ENCODE measurements at places on chromosomes 3 and 15. TPM values are rescaled to one million over a fixed set of nuclear protein-coding genes. Genes with fewer than 3 reads are reported as not detected.

DLEC1 gene
- 0.24 TPM for total RNA-seq

- no peak for DNase-seq
- H3K27ac ChIP-seq = peak overlapping the region; percentile 82
- no peak overlapping the region for H3K4me3 ChIP-seq
These were observed 112.7 kb downstream of the TNIK start for GRCh38 chr3:171347301-171348039.

MESP2 gene
- total RNA-seq = not detected

DNA sequence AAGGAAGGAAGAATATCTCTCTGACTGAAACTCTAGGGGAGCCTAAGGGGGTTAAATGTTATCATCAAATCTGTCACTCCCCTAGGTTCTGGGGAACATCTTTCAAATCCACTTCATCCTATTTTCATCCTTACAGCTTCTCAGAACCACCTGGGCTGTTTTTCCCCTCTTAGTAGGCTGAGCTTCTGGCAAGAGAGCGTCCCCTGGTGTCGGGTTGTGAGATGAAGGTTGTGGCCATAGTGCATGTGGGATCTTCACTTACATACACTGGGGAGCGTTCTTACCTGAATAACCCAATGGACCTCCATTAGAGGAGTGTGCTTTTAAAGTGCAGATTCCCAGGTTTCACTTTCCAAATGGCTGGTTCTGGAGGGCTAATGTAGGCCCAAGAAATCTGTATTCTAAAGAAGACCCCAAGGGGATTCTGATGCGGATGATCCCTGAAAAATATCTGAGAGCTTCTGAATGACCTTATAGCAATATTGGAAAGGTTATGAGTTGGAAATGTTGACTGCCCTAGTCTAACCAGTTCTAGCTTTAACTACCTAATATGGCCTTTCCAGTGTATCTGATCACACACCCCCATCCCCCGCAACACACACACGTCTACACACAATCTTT is 663.7 kb downstream of the AGBL1 start:
- H3K27ac ChIP-seq = no peak overlapping the region
- no peaks in the 10 kb centered on the region for H3K27me3 ChIP-seq
- DNase-seq = no peak
- H3K36me3 ChIP-seq = no peaks in the 10 kb centered on the region

GRCh38 chr3:193262707-193263106 is 21.7 kb downstream of the PLAAT1 start:
- no peak for DNase-seq
- H3K36me3 ChIP-seq = no peaks in the 10 kb centered on the region
- no peaks in the 10 kb centered on the region for H3K4me1 ChIP-seq
- no peaks in the 10 kb centered on the region for H3K27me3 ChIP-seq

GRCh38 chr3:150490277-150490986 is 55.9 kb downstream of the SERP1 start:
- H3K27ac ChIP-seq = no peak overlapping the region
- no peaks in the 10 kb centered on the region for H3K27me3 ChIP-seq
- no peak overlapping the region for H3K4me3 ChIP-seq
- H3K4me1 ChIP-seq = peaks cover 7% of the 10 kb centered on the region
- no peak for DNase-seq

LINGO1 gene
- total RNA-seq = 2.1 TPM

- no peak for DNase-seq
- H3K4me3 ChIP-seq = no peak overlapping the region
- peak overlapping the region; percentile 52 for H3K27ac ChIP-seq
- H3K4me1 ChIP-seq = peaks cover 31% of the 10 kb centered on the region
These were observed 239.7 kb downstream of the UBE2E2 start for GRCh38 chr3:23442598-23443383.

RBP2 gene
- total RNA-seq = not detected

GRCh38 chr3:19485267-19485666 is 337.0 kb downstream of the KCNH8 start:
- no peaks in the 10 kb centered on the region for H3K27me3 ChIP-seq
- H3K36me3 ChIP-seq = no peaks in the 10 kb centered on the region
- no peak overlapping the region for H3K4me3 ChIP-seq
- no peaks in the 10 kb centered on the region for H3K4me1 ChIP-seq

HRH1 gene
- 30.3 TPM for total RNA-seq

KIAA1143 gene
- total RNA-seq = 32.5 TPM

DNA sequence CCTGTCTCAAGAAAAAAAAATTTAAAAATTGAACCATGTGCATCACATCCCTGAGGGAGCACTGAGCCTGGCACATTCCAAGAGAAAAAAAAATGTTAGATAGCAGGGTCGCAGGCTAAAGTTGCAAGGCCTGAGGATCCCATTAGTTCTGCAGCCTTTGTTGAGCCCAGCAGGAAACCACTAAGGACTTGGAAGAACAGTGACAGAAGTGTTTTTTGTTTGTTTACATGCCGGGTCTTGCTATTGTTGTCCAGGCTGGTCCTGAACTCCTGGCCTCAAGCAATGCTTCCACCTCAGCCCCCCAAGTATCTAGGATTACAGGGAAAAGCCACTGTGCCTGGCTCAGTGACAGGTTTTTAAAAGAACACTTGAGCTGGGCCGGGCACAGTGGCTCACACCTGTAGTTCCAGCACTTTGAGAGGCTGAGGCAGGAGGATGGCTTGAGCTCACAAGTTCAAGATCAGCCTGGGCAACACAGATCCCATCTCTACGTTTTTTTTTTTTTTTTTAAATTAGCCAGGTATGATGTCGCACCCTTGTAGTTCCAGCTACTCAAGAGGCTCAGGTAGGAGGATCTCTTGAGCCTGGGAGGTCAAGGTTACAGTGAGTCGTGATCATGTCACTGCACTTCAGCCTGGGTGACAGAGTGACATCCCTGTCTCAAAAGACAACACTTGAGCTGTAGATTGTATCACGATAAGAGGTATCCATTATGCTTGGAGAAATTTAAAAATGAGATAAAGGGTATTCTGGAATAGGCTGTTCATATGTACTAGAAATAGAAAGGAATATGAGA is 15.2 kb downstream of the CHAC1 start:
- H3K4me3 ChIP-seq = no peak overlapping the region
- H3K4me1 ChIP-seq = peaks cover 8% of the 10 kb centered on the region
- no peak overlapping the region for H3K27ac ChIP-seq
- no peak for DNase-seq

DNA sequence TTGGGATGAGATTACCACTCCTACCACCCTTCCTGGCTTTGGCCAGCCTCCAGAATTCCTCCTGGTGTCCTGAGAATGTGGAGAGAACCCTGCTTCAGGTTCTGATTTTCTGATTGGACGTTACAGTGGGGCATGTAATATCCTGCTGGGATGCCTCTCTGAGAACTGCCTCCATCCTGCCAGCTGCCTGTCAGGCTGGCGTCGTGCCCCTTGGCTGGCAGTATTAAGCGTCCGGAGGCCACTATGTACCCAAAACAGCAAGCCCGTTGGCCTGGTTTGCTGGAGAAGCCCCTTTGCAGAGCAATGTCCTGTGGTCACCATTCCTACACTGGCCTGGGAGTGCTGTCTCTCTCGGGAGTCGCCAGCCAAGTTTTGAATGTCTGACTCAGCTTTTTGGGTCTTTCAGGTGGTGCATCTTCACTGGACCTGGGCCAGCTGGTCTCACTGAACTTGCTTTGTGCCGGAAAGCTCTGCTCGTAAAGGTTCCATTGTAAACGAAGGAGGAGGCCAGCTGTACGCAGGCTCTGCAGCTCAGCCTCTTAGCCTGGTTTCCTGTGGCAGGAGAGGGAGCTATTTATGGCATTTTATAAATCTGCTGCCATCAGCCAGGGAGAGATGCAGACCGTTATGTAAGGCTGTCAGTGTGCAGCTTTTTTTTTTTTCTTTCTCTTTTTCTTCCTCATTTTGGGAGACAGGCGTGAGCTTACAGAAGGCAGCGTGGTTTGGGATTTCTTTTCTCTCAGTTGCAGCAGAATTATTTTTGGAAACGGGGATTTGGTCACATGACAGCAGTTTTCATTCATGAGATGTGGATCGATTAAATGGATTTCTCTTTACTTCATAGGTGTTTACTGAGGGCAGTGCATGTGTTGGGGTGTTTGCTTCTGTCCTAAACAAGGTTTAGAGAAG is 19.0 kb upstream of the TRAK1 start:
- peaks cover 49% of the 10 kb centered on the region for H3K4me1 ChIP-seq
- peaks cover 2% of the 10 kb centered on the region for H3K36me3 ChIP-seq
- DNase-seq = peak; percentile 86
- H3K4me3 ChIP-seq = peak overlapping the region; percentile 63
- H3K27ac ChIP-seq = peak overlapping the region; percentile 94

DNA sequence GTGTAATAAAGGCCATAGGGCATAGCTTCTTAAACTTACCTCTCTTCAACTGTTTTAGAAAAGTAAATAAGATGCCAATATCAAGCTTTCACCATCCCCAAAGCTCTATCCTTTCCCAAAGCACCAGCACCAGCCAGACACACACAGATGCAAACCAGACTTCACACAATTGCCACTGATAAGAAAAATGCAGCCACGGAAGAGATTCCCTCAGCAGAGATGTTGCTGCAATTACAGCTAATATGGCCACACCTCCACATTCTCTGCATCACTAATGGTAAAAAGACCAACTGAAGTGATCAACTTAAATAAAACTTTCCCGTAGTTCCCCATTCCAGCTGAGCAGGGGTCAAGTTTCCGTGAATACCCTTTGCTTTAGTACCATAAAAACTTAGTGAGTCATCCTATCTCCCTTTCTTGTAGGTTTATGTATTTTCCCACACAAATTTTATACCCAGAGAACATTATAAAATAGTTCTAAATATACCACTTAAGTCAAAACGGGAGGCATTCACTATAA is 64.4 kb downstream of the SLC9A9 start:
- no peaks in the 10 kb centered on the region for H3K27me3 ChIP-seq
- no peak overlapping the region for H3K27ac ChIP-seq
- H3K4me1 ChIP-seq = peaks cover 23% of the 10 kb centered on the region
- H3K36me3 ChIP-seq = no peaks in the 10 kb centered on the region
- no peak for DNase-seq

- H3K4me1 ChIP-seq = peaks cover 24% of the 10 kb centered on the region
- no peak overlapping the region for H3K4me3 ChIP-seq
- peaks cover 3% of the 10 kb centered on the region for H3K27me3 ChIP-seq
- DNase-seq = no peak
These were observed 592.5 kb downstream of the MECOM start for GRCh38 chr3:169071003-169071402.

DNA sequence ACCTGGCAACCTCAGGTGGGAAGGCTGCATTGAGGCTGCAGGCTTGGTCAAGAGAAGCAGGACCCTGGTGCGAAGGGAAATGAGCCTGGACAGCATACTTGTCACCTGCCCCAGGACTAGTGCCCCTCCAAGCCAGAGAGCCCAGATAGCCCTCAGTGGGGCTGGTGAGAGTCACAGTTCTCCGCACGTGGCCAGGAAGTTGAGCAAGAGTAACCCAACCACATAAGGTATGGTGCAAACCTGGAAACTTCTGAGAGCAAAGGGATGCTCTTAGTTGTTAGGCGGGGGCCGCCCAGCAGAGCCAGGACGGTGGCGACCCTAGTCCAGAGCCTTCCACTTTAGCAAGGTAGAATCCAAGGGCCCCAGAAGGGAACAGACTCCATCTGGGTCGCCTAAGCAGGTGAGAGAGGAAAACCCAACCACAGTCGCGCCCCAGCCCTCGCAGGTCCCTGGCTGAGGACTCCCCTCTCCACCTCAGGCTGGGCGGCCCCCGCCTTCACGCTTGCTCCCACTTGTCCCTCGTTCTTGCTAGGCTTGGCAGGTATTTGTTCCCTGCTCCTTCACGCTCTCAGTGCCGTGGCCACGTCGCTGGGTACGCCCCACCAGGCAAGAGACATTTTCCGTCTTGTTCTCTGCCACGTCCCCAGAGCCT is 1.1 kb upstream of the VPS18 start:
- no peaks in the 10 kb centered on the region for H3K27me3 ChIP-seq
- H3K36me3 ChIP-seq = peaks cover 16% of the 10 kb centered on the region
- peak overlapping the region; percentile 99 for H3K4me3 ChIP-seq

- H3K4me1 ChIP-seq = peaks cover 26% of the 10 kb centered on the region
- no peak overlapping the region for H3K27ac ChIP-seq
- H3K4me3 ChIP-seq = no peak overlapping the region
- H3K36me3 ChIP-seq = no peaks in the 10 kb centered on the region
- H3K27me3 ChIP-seq = no peaks in the 10 kb centered on the region
These were observed 90.3 kb downstream of the TMEM212 start for GRCh38 chr3:171933441-171933840.

DNA sequence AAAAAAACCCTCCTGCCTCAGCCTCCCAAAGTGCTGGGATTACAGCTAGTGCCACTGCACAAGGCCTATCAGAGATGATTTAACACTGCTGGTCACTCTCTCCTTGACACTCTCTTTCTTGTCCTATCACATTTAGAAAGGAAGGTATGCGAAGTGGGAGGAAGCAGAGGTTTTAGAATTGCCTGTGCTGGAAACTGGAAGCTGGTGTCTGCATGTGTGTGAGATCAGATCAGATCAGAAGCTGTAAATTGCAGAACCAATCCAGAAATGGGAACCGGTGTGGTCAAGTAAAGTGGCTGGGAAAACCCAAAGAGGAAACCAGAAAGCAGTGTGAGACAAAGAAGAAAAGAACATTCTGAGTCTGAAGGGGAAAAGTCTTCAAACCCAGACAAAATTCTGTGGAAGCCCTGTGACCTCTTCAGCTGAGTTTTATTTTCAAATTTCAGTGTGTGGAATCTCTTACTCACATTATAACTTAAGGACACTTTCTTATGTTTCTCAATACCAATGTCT is 2.8 kb downstream of the EFHB start:
- H3K27me3 ChIP-seq = peaks cover 8% of the 10 kb centered on the region
- DNase-seq = no peak

DNA sequence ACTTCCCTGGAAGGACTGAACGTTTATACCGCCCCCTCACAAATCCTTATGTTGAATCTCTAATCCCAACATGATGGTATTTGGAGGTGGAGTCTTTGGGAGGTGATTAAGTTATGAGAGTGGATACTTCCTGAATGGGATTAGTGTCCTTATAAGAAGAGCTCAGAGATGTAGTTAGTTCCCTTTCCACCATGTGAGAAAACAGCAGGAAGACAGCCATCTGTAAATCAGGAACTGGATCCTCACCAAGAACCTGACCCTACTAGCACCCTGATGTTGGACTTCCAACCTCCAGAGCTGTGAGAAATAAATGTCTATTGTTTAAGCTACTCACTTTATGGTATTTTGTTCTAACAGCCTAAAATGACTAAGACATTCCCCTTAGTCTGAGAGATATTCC is 33.3 kb upstream of the SACM1L start:
- H3K4me1 ChIP-seq = peaks cover 31% of the 10 kb centered on the region
- no peak for DNase-seq
- no peak overlapping the region for H3K4me3 ChIP-seq
- peak overlapping the region; percentile 77 for H3K27ac ChIP-seq
- H3K27me3 ChIP-seq = no peaks in the 10 kb centered on the region
- H3K36me3 ChIP-seq = no peaks in the 10 kb centered on the region

- H3K36me3 ChIP-seq = no peaks in the 10 kb centered on the region
- DNase-seq = no peak
- H3K27ac ChIP-seq = no peak overlapping the region
These were observed 157.5 kb downstream of the NUP210 start for GRCh38 chr3:13262493-13263211.

GRCh38 chr3:150528354-150528797 is 17.9 kb downstream of the SERP1 start:
- peaks cover 19% of the 10 kb centered on the region for H3K4me1 ChIP-seq
- peak overlapping the region; percentile 84 for H3K27ac ChIP-seq
- H3K27me3 ChIP-seq = no peaks in the 10 kb centered on the region
- H3K36me3 ChIP-seq = no peaks in the 10 kb centered on the region

- H3K27ac ChIP-seq = no peak overlapping the region
- peaks cover 27% of the 10 kb centered on the region for H3K4me1 ChIP-seq
- H3K4me3 ChIP-seq = no peak overlapping the region
- DNase-seq = no peak
- peaks cover 5% of the 10 kb centered on the region for H3K36me3 ChIP-seq
- H3K27me3 ChIP-seq = no peaks in the 10 kb centered on the region
These were observed 22.1 kb downstream of the PRICKLE2 start for GRCh38 chr3:64203216-64203615.

GOLGA8R gene
- total RNA-seq = 4.9 TPM

CMC1 gene
- 11.5 TPM for total RNA-seq

Data from osteocyte (in vitro differentiated cells).